ENCODE measurements at places on chromosomes 13 and 19.

DNA sequence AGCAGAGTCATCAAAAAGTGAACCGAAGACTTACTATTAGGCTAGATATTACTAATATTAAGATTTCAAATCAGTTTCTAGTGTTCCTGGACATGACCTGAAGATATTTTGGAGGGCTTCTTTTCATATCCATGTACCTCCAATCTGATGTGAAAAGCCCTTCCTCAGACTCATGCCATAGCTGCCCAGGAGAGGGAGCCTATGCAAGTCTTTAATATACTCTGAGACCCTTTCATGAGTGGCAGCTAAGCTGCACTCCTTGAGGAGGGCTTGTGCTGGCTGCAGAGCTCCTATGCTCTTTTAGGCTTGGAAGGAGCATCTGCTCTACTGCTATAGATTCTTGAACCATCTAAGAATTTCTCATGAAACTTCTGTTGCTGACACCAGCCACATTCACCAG, 715.3 kb downstream of the OLFM4 start:
- DNase-seq, result no peak

GRCh38 chr13:33125821-33126570, 109.8 kb downstream of the KL start:
- no peak for DNase-seq

DNA sequence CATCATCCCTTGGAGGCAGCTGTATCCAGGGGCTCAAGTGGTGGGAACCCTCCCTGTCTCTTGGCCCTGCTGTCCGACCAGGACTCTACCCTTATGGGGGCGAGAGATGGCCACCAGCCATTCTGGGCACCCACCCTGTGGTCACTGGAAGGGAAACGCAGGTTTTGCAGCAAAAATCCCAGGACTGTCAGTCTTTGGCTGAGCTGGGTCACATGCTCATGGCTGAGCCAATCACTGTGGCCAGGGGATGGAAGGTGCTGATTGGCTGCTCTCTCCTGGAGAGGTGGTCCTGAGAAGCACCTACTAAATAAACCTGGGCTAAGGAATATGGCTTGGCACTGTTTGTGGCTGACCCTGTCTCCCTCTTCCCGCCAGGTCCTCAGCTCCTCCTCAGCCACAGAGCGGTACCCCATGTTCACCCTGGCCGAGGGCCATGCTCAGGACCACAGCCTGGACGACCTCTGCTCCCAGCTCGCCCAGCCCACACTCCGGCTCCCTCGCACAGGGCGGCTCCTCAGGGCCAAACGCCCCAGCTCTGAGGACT, 8.9 kb downstream of the ATG4D start:
- DNase-seq, result no peak

GRCh38 chr13:26604784-26605545, 47.5 kb downstream of the WASF3 start:
- DNase-seq, result no peak

- DNase-seq, result no peak
Measured at GRCh38 chr13:40477623-40478608, 188.5 kb downstream of the FOXO1 start.

DNA sequence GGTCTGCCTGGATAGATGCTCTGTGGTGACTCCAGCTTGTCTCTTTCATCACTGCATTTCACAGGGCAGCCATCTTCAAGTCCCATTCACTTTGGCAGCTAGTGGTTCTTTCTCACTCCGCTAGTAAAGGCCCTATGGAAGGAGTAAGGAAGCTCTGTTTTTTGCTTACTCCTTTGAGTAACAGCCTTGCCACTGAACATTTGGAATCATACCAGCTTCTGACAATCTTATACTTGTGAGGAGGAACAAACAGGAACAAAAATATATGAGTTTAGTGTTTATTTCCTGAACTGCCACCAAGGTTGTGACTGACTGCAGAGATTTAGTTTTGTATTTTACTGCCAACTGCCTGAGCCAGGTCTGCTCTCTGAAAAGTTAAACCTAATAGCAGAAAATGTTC, 38.7 kb downstream of the KCTD4 start:
- DNase-seq, result no peak

DNA sequence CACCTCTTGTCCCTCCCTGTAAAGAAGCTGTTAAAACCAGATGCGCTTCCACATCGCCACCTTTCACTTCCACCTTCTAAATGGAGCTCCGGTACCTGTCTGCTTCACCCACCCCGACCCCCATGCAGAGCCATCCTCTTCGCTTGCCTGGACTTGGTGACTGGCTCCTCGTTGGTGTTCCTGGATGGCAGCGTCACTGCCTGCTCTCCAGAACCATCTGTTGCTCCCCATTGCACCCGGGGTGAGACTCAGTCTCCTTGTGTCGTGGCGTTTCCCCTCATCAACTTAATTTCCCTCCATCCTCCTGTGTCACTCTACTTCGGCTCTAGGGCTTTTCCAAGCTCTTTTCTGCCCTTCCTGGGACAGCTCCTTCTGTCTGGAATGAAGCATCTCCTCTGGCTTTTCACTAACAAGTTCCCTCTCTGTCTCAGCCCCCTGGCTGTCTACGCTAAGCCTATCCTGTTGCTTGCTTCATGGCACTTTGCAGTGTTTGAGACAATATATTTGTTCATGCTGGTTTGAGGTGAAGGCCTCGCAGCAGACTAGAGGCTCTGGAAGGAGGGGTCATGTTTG, 10.3 kb downstream of the CEBPG start:
- no peak for DNase-seq

GRCh38 chr19:53908106-53908934, 758 bp upstream of the CACNG7 start:
- DNase-seq, result no peak

DNA sequence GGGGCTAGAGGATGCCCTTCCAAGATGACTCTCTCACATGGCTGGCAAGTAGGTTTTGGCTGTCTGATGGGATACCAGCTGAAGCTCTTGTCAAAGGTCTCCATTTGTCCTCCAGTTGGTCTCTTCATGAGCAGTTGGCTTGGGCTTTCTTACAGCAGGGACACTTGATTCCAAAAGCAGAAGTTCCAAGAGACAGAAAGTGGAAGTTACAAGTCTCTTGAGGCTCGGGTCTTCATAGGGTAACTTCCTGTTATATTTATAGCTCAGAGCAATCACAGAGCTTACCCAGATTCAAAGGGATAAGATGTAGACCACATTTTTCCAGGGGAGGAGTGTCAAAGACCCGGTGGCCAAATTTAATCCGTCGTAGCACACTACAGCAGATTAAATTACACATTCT, 440.0 kb downstream of the RFC3 start:
- DNase-seq, result no peak

GRCh38 chr19:33290956-33291622, 11.2 kb downstream of the CEBPA start:
- no peak for DNase-seq

- DNase-seq, result peak; percentile 30
Measured at GRCh38 chr19:35549174-35549788, 3.9 kb downstream of the TMEM147 start.

DNA sequence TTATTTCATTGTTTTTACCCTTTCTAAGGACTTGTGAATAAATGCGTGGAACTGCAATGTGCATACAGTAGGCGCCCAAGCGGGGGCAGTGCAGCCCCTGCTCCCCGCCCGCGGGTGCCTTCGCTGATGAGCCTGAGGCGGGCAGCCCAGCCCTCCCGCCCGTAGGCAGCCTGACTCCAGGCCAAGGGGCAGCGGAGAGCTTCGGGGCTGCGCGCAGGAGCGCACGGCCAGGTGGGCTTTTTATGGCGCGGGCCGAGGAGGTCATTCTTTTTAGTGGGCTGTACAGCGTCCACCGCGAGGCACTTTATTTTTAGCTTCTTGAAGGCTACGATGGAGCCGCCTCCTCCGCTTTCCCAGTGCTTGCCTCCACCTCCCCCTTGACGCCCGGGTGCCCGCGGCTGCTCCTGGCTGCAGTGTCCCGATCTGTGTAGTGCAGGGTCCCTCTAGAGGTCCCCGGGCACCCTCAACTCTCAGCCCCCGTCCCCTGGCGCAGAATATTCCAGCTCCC, 60.5 kb downstream of the CCNE1 start:
- no peak for DNase-seq

DNA sequence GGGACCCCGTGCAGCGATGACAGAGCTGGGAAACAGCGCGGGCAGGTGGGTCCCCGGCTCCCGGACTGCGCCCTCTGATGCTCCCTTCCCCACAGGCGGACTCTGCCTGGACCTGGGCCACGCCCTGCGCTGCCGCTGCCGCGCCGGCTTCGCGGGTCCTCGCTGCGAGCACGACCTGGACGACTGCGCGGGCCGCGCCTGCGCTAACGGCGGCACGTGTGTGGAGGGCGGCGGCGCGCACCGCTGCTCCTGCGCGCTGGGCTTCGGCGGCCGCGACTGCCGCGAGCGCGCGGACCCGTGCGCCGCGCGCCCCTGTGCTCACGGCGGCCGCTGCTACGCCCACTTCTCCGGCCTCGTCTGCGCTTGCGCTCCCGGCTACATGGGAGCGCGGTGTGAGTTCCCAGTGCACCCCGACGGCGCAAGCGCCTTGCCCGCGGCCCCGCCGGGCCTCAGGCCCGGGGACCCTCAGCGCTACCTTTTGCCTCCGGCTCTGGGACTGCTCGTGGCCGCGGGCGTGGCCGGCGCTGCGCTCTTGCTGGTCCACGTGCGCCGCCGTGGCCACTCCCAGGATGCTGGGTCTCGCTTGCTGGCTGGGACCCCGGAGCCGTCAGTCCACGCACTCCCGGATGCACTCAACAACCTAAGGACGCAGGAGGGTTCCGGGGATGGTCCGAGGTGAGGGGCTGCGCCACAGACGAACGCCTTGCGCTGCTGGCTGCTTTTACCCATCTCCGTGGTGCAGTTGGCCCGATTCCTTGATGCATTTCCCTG, 7.8 kb upstream of the SELENOV start:
- DNase-seq, result no peak

GRCh38 chr19:45547965-45548609, 36.5 kb downstream of the OPA3 start:
- no peak for DNase-seq

DNA sequence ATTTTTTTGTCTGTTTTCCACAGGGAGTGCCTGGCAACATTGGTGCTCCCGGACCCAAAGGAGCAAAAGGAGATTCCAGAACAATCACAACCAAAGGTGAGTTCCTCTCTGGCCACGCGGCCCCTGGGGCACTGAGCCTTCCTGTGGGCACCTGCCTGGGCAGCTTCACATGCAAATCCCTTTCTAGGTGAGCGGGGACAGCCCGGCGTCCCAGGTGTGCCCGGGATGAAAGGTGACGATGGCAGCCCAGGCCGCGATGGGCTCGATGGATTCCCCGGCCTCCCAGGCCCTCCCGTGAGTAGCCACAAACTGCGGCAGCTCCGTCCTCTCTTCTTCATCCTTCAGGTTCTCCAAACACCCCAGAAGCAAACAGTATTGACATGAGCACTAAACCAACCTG, 99.4 kb downstream of the RAB20 start:
- no peak for DNase-seq
